ENCODE measurements at places on chromosomes 1 and 21.

DNA sequence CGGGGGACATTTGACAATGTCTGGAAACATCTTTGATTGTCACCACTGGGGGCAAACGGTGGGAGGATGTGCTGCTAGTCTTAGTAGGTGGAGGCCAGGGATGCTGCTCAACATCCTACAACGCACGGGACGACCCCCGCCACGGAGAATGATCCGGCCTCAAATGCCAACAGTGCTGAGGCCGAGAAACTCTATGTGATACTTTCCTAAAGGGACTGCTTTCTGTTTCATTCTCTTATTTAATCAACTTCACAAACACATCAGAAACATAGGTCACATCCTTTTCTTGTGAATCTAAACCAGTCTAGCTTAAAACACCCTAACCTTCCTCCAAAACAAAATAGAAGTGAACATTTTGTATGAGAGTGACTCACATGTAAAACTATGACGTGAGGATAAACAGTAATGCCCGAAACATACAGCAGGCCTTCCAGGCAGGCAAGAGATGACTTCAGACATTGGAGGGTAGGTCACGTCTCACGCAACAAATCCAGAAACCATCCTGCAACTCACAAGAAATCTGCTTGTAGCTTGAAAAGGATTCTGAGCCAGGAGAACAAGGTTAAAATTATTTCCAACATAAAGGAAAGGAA lies 37.2 kb upstream of the ETS2 start:
- no peak for DNase-seq

DNA sequence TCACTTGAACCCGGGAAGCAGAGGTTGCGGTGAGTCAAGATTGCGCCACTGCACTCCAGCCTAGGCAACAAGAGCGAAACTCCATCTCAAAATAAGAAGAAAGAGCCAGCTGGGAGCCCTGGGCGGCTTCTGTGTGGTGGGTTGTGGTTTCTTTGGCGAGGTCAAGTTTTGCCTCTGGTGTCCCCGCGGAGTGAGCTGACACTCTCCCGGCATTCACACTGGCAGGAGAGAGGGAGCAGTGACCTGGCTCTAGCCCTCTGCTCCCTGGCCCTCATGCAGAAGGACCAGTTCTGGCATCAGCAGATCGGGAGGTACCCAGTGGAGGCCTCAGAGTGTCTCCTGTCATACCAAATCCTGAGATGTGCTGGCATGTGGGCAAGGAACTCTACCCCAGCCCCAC lies 81.0 kb upstream of the VAMP3 start:
- no peak for DNase-seq

DNA sequence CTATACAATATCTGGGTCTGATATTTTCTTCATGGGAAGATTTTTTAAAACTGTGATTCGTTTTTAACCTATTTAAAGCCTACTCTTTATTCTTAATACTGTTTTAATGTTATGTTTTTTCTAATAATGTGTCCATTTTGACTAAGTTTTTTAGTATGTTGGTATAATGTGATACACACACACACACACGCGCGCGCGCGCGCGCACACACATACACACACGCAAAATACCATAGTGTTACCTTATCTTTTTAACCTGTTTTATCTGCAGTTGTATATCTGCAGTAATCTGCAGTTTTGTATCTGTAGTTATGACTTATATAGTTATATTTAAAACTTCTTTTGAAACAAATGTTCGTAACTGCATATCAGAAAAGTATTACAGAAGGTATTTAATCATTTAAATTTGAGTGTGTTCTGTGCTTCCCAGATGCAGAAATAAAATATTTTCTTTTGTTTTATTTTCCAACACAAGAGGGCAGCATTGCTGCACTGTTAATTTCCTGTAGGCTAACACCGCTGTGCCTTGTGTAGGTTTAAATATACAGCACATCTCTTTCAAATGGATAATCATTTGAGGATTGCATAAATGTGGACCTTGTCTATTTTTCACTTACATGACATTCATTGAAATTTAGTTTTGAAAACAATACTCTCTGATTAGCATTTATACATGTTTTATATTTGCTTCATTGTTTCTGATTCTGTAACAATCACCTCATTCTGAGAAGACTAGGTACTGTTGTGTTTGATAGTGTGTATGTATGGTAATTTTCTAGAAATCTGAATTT lies 166.1 kb downstream of the PDE4B start:
- peak; percentile 47 for DNase-seq

GRCh38 chr1:77188770-77189169 lies 30.5 kb downstream of the PIGK start:
- DNase-seq = no peak

- DNase-seq = no peak
Observed at GRCh38 chr1:228012555-228012954, 5.8 kb downstream of the WNT3A start.

- no peak for DNase-seq
Observed at GRCh38 chr21:38995071-38995669, 188.1 kb downstream of the PSMG1 start.

DNA sequence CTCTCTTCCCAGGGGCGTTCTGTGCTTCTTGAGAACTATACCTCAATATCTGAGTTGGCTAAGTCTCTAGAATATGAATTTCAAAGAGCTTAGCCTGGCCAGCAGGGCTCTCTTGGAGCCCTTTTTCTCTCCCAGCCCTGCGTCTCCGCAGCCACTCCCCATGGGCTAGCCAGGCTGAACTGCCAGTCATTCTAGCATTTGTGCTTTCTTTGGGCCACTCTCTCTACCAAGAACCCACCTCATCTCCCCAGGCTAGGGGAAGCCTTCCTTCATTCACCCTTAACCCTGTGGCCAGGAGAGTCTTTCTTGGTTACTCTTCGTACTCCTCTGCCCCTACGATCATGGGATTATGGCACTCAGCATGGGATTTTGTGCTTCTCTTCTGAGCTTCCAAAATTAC lies 18.2 kb downstream of the ABCG1 start:
- DNase-seq = peak; percentile 5

GRCh38 chr1:95035536-95035935 lies 37.2 kb downstream of the ALG14 start:
- no peak for DNase-seq

DNA sequence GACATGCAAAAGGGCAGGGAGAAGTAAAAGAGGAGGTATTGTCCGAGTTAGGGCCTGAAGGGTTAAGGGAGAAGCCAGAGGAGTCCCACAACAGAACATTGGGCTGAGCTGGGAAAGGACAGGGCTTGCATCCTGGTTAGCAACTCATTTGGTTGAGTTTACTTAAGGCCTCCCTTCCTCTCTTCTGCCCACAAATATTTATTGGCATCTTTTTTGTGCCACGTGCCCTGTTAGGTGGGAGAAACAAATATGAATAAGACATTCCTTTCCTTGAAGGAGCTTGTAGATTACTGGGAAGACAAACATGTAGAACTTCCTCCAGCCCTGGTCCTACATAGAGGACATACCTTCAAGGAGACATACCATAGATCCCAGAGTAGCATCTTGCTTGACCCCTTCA lies 53.0 kb upstream of the PRELP start:
- no peak for DNase-seq

DNA sequence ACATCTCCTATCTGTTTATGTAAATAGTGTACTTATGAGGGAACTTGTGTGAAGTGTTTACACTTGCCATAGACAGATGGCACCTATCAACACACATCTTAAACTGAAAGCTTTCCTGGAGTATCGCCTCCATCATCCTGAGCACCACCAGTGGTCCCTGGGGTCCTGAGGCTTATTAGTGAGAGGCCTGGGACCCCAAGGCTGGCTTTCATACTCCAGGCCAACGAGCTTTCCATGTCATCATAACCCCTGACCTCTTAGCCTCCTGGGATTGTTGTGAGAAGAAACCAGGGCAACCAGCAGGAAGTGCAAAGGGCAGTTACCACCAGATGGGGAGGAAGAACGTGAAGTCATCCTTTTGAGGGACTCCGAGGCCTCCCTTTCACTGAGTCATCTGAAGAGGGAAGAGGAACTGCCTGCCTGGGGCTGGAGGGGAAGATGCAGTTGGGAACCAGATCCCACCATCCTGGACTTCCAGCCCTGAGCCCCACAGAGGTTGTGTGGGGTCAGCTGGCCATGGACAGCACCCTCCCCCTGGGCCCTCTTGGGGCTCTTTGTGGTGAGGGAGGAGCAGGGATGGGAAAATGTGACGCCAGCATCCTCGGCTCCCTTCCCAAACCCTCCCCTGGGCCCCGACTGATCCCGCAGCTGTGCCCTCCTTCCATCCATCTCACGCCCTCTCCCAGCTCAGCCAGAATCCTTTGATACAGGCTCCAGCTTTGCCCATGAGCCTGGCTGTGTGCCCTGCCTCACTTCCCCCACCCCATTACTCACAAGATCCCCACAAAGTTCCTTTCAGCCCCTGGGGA lies 5.8 kb downstream of the INKA2 start:
- DNase-seq = peak; percentile 79

DNA sequence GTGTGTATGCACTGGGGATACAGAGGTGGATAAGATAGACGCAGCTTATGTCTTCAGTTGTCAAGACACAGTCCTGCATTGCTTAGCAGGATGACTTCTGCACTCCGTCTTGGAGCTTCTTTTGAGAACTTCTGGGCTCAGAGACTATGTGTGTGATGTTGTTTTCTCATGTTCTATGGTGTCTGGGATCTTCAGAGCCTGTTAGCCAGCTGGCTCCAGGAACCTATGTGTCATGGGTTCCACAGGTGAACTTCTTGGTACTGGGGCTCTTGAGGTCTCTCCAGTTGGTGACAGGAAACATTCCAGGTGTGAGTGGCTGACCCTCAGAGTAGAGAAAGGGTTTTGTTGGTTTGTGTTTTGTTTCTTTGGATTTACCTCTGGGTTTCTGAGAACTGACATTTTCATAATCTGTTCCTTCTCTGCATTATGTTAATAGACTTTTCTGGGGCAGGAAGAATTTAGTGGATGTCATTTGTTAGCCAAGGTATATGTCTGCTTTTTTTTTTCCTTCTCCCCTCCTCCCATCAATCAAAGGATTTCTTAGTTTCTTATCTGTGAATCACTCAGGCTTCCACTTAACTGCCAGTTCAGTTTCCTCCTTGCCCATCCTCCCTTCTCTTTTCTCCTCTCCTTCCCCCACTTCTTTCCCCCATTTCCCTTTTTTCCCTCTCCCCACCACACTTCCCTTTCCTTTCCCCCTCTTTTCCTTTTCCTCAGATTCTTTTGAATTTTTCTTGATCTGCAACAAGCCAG lies 18.1 kb downstream of the FGGY start:
- no peak for DNase-seq

DNA sequence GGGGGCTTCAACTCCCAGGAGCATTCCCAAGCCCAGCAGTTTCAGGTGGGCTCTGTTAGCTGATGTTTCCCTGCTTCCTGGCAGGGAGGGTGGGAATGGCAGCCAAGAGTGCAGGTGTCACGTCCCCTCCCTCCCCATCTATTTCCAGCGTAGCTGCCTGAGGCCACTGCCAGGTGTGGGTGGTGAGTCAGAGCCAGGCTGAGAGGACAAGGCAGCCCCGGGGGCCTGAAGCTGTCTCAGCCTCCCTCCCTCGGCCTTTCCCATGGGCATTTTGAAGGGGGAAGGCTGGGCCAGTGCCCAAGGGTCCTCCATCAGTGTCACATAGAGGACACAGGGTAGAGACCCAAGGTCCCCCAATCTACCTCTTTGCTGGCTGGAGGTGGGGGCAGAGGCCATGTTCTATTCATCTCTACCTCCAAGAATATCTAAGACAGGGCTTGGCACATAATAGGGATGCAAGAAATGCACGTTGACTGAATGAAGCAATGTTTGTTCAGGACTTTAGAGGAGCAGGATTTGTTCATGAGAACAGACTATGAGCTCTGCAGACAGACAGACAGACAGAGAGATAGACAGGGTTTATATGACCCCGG lies 34.4 kb upstream of the ID3 start:
- no peak for DNase-seq

DNA sequence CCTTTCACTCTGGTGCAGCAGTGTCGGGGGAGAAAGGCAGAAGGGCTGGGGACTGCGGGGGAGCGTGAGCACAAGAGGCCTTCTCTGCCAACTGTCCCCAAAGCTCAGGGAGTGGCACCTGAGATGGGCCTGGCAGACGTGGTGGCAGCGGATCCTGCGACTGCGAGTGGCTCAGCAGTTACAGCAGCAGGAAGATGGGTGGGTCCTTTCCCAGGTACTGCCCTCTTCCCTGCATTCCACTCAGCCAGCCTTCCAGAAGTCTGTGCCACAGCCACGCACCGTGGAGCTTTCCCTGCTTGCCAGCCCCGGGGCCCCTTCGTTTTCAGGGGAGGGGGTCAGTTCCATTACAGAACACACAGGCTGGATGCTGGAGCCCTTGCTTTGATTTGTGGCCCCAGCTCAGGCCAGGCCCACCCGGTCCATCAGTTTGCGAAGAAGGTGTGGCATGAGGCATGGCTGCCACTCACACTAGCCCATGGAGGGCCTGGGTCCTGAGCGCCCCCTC lies 17.2 kb downstream of the MTHFR start:
- DNase-seq = peak; percentile 50

DNA sequence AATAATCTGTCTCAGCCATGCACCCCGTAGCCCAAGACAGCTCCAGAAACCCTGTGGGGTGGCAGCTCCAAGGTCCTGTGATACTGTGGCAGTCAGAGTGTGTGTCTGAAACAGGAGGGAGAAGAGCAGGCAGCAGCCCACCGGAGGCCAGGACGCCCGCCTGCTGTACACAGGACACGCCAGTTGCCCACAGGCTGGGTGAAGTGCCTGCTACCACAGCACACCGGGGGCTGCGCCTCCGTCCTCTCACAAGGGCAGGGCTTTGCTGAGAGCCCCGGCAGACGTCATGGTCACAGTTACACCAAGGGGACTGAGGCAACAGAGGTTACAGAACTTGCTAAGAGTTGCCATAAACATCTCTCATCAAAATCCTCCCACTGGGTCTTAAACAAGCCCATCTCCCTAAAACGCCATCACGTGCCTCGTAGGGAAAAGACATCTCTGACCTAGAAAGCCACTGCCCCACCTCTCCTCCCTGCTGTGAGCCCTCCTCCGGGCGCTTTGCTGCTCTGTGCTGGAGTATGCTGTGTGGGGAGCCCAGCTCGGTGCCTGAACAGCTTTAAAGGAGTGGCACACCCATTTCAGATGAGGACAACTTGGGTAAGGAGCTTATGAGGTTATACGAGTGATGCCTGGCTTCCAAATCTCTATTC lies 5.3 kb downstream of the C1orf174 start:
- DNase-seq = no peak
